ENCODE measurements at places on chromosomes 1 and 21.

DNA sequence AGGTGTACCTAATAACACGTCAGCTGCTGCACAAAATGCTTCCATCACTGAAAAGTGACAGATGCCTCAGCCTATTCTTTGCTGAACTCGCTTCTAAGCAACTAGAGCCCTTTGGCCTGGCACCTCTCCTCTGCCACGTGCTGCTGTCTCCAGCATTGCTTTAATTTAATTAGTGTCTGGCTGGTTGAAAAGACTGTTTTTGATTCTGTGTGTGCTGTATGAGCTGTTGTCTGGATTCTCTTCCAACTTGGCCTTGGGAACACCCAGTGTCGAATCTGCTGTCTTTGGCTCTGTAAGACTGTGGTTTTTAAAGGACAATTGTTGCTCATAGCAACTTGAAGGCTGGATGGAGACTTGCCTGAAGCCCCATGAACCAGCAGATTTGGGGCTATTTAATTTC is 109.5 kb downstream of the PSMG1 start:
- no peak overlapping the region for H3K27ac ChIP-seq
- no peaks in the 10 kb centered on the region for H3K4me1 ChIP-seq
- H3K4me3 ChIP-seq, result no peak overlapping the region

GRCh38 chr1:20325407-20325843 is 34.8 kb downstream of the VWA5B1 start:
- H3K4me1 ChIP-seq, result peaks cover 19% of the 10 kb centered on the region
- no peak overlapping the region for H3K4me3 ChIP-seq
- H3K36me3 ChIP-seq, result no peaks in the 10 kb centered on the region
- DNase-seq, result no peak
- H3K27ac ChIP-seq, result no peak overlapping the region
- H3K27me3 ChIP-seq, result peaks cover 52% of the 10 kb centered on the region

GRCh38 chr1:67897270-67897949 is 64.1 kb upstream of the GNG12 start:
- no peak overlapping the region for H3K27ac ChIP-seq
- no peaks in the 10 kb centered on the region for H3K36me3 ChIP-seq
- no peak overlapping the region for H3K4me3 ChIP-seq

- no peaks in the 10 kb centered on the region for H3K4me1 ChIP-seq
- no peaks in the 10 kb centered on the region for H3K36me3 ChIP-seq
- no peak overlapping the region for H3K4me3 ChIP-seq
Measured at GRCh38 chr21:39525601-39526000, 73.8 kb downstream of the SH3BGR start.

DNA sequence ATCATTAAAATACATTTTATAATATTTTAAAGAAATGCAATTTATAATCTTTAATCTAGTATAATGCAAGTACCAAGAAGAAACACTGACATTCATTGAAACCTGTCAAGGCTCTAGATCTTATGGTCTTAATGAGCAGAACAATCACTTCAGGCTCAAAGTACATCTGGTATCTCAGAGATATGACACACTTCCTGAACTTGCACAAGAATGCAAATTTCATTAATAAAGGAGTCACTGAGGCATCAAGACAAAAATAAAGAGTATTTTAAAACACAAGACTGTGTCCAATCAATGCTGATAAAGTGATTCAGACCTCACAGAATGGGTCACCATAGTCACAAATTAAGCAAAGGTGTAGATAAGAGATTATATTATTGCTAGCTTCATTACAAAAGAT is 178.1 kb downstream of the AK5 start:
- no peaks in the 10 kb centered on the region for H3K4me1 ChIP-seq
- H3K27ac ChIP-seq, result no peak overlapping the region
- no peak overlapping the region for H3K4me3 ChIP-seq
- no peaks in the 10 kb centered on the region for H3K27me3 ChIP-seq
- DNase-seq, result no peak

GRCh38 chr1:201946224-201946908 is at the start of gene LMOD1:
TSS of gene LMOD1 (minus strand) at chr1:201946548. CDS start at chr1:201946340, 208 bp downstream.
- H3K4me3 ChIP-seq, result peak within 1 kb of the TSS; percentile 37
- no peak for DNase-seq
- H3K27me3 ChIP-seq, result peaks cover 52% of the 10 kb centered on the region
- no peak within 1 kb of the TSS for H3K27ac ChIP-seq

GRCh38 chr1:175005085-175005783 is 5.5 kb downstream of the CACYBP start:
- peaks cover 55% of the 10 kb centered on the region for H3K36me3 ChIP-seq
- H3K27me3 ChIP-seq, result no peaks in the 10 kb centered on the region
- peak overlapping the region; percentile 71 for H3K27ac ChIP-seq
- DNase-seq, result no peak

DNA sequence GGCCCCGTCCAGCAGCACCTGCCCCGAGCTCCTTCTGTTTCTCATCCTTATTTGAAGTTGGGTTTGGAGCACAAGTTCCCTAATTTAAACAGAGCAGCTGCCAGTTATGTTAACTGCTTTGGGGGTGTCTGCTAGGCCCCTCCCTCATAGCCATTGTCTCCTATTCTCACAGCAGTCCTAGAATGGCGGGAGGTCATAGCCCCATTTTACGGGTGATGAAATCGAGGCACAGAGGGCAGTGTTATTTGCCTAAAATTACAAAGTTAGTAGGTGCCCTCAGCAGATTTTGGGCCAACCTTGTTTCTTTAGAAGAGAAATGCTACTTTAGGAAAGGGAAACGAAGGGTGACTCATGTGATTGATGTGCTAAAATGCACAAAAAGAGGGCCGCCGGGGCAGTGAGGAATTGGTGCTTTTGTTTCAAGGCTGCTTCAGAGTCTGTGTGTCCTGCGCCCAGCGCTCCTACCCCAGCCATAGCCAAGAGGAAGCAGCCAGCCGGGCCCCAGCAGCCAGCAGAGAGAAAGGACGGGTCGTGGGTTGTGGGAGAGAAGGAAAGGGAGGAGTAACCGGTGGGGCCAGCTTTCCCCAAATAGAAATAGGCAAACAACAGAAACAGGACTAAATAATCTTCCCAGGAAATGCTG is 13.0 kb downstream of the VANGL1 start:
- no peak for DNase-seq
- H3K36me3 ChIP-seq, result no peaks in the 10 kb centered on the region
- no peak overlapping the region for H3K27ac ChIP-seq

- H3K27ac ChIP-seq, result no peak overlapping the region
- H3K36me3 ChIP-seq, result no peaks in the 10 kb centered on the region
- no peak overlapping the region for H3K4me3 ChIP-seq
- DNase-seq, result peak; percentile 37
- H3K27me3 ChIP-seq, result peaks cover 52% of the 10 kb centered on the region
Measured at GRCh38 chr1:6208723-6209660, 3.1 kb downstream of the RNF207 start.

- peaks cover 29% of the 10 kb centered on the region for H3K4me1 ChIP-seq
- H3K27ac ChIP-seq, result no peak overlapping the region
- H3K4me3 ChIP-seq, result no peak overlapping the region
- DNase-seq, result no peak
- peaks cover 4% of the 10 kb centered on the region for H3K36me3 ChIP-seq
Measured at GRCh38 chr1:117613969-117614729, 8.3 kb downstream of the TENT5C start.

DNA sequence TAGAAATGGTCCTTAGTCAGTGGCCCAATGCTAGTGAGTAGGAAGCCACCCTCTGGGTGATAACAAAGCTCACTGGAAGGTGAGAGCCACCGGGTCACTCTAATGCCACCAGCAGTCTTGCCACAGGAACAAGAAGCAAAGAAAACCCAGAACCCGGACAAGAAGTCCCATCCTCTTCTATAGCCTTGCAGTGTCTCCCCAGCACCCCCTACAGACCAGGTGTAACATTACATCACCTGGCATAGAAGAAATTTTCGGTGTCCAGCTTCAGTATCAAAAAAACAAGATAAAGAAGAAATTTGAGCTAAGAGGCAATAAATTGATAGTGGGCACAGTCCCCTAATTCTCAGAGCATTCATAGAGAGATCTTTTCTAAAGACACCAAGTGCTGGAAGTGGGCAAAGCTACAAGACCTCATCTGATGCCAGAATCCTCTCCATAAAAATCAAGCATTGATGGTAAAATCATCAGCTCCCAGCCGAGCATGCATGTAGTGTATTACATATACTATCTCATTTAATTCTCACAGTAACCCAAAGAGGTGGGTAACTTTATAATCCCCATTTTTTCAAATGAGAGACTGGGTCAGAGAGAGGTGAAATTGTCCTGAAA is 491.0 kb downstream of the MATN1 start:
- no peak overlapping the region for H3K4me3 ChIP-seq
- H3K36me3 ChIP-seq, result no peaks in the 10 kb centered on the region
- no peaks in the 10 kb centered on the region for H3K4me1 ChIP-seq
- peaks cover 9% of the 10 kb centered on the region for H3K27me3 ChIP-seq
- DNase-seq, result peak; percentile 5

GRCh38 chr1:38235705-38236104 is 189.1 kb upstream of the POU3F1 start:
- no peaks in the 10 kb centered on the region for H3K36me3 ChIP-seq
- no peaks in the 10 kb centered on the region for H3K4me1 ChIP-seq
- no peak for DNase-seq
- H3K27me3 ChIP-seq, result no peaks in the 10 kb centered on the region
- no peak overlapping the region for H3K27ac ChIP-seq

DNA sequence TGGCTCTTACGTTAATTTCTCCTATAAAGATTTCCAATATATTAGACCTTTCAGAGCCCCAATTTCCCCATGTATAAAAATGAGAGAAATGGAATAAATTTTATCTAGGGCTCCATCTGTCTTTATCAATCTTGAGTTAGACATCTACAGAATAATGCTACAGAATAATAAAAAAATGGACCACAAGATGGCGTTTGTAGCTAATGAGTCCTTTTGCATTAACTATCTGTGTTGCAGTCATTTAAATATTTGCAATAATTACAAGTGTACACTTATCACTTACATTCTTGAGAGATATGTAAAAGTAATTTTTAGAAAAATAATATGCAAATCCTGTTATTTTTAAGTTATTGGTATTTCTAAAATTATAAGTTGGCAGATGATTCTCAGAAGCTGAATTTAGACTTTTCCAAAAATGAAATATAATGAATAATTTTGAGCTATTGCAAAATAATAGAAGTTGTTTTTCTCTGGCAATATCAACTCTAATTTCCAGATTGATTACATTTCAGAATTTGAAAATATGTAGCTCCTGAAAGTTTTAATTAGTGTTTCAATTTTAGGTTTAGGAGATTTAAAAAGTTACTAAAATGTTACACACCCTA is 87.7 kb downstream of the SNX7 start:
- no peak for DNase-seq
- H3K36me3 ChIP-seq, result no peaks in the 10 kb centered on the region
- H3K27ac ChIP-seq, result no peak overlapping the region
